ENCODE measurements at places on chromosomes 6 and 20. TPM values are rescaled to one million over a fixed set of nuclear protein-coding genes. Genes with fewer than 3 reads are reported as not detected.

GRCh38 chr6:28371706-28372451, 22.1 kb downstream of the ZKSCAN3 start:
- DNase-seq, result peak; percentile 57

The TMEM14B gene
- 41.3 TPM for polyA plus RNA-seq

DNA sequence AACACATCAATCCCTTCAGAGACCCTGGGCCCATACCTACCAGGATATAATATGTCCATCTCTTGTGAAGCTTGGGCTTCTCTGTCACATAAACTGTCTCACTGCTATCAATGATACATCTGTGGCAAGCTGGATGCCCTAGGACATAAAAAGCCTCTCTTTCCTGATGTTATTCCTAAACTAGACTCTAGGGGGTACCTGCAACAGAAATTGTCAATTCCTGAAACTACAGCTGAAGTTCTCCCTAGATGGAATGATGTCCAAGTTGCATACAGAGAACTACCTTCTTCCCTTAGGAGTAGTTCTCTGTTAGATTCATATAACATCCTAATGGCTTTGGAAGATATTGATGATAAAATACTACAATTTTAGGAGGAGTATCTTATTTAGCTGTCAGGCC, 35.8 kb downstream of the TBX18 start:
- no peak for DNase-seq

GRCh38 chr6:112600168-112600567, 253.0 kb downstream of the RFPL4B start:
- no peak for DNase-seq

- peak; percentile 79 for DNase-seq
These were observed 48.9 kb downstream of the ANKRD60 start for GRCh38 chr20:58179432-58180099.

- no peak for DNase-seq
These were observed 37.4 kb upstream of the MRPS10 start for GRCh38 chr6:42255050-42255449.
